Kidney epithelial cell (primary cell): ENCODE measurements at places on chromosomes 4 and X. TPM values are rescaled to one million over a fixed set of nuclear protein-coding genes. Genes with fewer than 3 reads are reported as not detected.

DNA sequence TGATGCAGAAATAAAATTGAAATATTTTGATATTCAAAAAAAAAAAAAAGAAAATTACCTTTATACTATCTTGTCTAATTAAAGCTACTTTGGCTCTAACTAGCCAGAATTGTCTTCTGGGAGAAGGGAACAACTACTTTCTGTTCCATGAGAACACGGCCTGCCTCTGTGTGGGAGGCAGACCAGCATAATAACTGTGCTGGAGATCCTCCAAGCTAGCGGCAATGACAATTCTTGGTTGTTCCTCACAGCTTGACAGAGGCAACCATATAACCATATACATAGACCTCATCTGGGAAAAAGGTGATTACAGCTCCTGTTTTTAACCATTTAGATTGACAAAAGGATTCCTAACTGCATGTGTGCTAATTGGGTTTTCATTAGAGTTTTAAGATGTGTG is 95.7 kb downstream of the RBMX2 start:
- no peak for DNase-seq

The GYPA gene
- total RNA-seq = not detected in 2 replicates

DNA sequence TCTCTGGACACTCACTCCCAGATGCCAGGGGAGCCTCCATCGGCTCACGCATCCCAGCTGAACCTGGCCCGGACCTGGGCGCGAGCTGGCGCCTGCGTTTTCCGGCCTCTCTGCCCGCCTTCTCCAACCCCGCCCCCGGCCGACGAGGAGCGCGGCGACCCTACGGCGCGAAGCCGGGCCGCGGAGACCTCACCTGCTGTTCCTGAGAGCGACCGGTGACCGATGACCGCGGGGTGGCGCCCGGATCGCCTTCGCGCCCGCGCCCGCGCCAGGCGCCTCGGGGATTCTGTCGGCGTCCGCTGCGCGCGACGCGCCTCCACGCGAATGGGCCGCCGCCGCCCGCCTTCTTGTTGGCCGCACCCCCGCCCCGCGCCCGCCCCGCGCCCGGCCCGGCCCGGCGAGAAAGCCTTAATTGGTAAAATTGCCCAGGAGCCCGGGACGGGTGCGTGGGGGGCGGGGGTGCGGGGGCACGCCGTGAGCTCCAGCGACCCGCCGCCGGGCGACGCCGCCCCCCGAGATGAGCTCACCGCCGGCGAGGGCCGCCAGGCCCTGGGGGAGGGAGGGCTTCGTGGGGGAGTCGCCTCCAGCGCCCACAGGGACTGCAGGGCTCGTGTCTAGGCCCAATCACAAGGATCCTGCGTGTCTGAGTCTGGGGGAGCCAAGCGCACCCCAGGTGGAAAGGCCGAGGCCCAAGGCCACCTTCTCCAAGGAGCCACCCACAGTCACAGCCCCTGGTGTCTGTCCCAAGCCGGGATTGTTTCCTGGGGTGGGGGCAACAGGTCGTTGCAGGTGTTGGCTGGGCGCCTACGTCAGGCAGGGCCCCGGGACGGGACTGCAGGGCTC is at the start of gene FLNA:
Gene FLNA (minus strand): TSS at position 322 of the 843 bp plus-strand sequence. CDS start 3,389 bp downstream, outside the sequence.
- DNase-seq = no peak

DNA sequence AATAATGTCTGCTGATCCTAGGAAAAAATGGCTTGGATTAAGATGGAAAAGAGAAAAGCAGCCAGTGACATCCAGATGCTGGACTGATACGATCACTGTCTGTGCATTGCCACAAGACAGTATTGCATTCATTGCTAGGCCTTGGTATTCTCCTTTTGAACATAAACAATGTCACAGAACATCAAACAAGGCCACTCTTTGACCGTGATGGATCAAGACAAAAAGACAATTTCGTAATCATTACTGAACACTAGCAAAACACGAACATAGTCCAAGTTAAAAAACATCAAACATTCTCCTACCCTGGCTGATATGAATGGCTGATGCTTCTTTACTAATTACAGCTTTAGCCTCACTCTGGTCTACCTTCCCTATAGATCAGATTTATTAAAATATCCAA is 374.1 kb upstream of the CXorf51B start:
- DNase-seq = no peak

DNA sequence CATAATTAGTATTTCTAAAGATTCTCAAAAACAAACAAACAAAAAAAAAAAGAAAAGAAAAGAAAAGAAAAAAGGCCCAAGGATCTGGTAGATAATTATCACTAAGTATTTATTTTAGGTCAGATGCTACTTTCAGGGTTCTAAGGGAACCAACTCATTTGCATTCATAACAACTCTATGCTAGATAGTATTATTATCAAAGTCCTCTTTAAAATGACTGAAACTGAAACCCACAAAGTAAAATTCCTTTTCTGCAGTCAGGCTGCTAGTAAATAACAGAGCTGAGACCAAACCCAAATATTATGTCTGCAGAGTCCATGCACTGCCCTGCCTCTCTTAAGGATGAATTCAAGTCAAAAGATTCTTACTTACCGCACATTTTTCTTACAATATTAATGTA is 38.3 kb upstream of the MAPK10 start:
- DNase-seq = no peak

GRCh38 chr4:15702941-15703403 is at the start of gene BST1:
Gene BST1 (plus strand): TSS chr4:15703065. CDS start chr4:15703145, 80 bp downstream.
- DNase-seq = no peak

DNA sequence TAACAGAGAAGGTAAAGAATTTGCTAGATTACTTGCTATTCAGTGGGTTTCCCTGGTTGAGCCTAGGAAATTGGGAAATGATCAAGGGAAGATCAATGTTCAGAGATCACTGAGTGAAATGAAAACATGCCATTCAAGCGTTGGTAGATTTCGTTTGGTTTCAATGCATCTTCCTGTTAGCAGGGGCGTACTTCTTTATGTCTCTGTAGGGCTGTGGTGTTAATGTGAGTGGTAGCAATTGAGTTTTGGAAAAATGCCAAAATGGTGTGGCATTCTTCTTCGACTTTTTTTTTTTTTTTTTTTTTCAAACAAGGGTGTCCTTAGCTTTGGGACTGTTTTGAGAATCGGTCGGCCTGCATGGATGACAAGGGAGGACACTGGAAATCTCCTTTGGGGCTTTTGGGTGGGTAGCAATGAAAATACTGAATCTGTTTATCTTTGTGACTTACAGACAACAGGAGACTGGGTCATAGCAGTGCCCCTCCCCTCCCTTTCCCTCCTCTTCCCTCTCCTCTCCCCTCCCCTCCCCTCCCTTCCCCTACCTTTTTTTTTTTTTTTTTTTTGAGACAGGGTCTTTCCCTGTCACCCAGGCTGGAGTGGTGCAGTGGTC is 50.4 kb downstream of the SPRY1 start:
- DNase-seq = no peak
